ENCODE measurements at places on chromosomes 11 and 22. TPM values are rescaled to one million over a fixed set of nuclear protein-coding genes. Genes with fewer than 3 reads are reported as not detected.
A peak's percentile ranks its signal among the peaks of the same experiment; 100 is the strongest.

POU2AF2 gene
- not detected for total RNA-seq

TUBA8 gene
- total RNA-seq = 6.7 TPM

GRCh38 chr11:8019314-8020243 lies 32.4 kb downstream of the EIF3F start:
- H3K4me1 ChIP-seq = peaks cover 7% of the 10 kb centered on the region
- DNase-seq = peak; percentile 48
- H3K27ac ChIP-seq = peak overlapping the region; percentile 14
- peak overlapping the region; percentile 27 for H3K4me3 ChIP-seq
- H3K36me3 ChIP-seq = no peaks in the 10 kb centered on the region

- peak; percentile 53 for DNase-seq
- H3K4me1 ChIP-seq = peaks cover 3% of the 10 kb centered on the region
- H3K27ac ChIP-seq = no peak overlapping the region
- H3K36me3 ChIP-seq = no peaks in the 10 kb centered on the region
- peak overlapping the region; percentile 39 for H3K4me3 ChIP-seq
- no peaks in the 10 kb centered on the region for H3K27me3 ChIP-seq
Observed at GRCh38 chr11:120985718-120986569, 38.0 kb upstream of the TBCEL start.

DNA sequence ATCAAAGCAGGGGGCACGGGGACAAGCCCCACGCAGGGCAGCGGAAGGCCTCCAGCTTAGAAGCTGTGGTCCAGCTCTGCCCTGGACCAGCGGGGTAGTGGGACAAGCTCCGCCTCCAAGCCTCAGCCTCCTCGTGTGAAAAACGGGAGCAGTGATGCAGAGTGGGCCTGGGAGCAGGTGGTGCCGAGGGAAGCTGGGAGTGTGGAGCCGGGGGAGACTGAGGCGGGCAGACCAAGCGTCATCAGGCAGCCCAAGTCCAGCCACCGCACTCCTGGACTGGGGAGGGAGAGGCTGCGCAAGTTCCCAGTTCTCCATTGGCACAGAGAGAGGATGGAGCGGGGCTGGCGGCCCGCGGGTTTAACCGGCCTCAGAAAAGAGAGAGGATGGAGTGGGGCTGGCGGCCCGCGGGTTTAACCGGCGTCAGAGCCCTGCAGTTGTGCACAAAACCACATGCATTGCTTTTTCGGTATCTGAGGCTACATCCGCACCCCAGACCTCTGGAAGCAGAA lies 68.1 kb upstream of the PHF21B start:
- H3K4me3 ChIP-seq = no peak overlapping the region
- H3K27ac ChIP-seq = no peak overlapping the region
- H3K27me3 ChIP-seq = no peaks in the 10 kb centered on the region
- H3K4me1 ChIP-seq = no peaks in the 10 kb centered on the region

GRCh38 chr11:126175393-126175792 lies 36.1 kb downstream of the RPUSD4 start:
- H3K4me1 ChIP-seq = no peaks in the 10 kb centered on the region
- DNase-seq = no peak
- no peak overlapping the region for H3K4me3 ChIP-seq
- H3K27ac ChIP-seq = no peak overlapping the region
- no peaks in the 10 kb centered on the region for H3K36me3 ChIP-seq

Data from thyroid gland (tissue), 4 donors.